Right atrium auricular region (tissue), 2 donors: ENCODE measurements at places on chromosomes 11 and 22.

DNA sequence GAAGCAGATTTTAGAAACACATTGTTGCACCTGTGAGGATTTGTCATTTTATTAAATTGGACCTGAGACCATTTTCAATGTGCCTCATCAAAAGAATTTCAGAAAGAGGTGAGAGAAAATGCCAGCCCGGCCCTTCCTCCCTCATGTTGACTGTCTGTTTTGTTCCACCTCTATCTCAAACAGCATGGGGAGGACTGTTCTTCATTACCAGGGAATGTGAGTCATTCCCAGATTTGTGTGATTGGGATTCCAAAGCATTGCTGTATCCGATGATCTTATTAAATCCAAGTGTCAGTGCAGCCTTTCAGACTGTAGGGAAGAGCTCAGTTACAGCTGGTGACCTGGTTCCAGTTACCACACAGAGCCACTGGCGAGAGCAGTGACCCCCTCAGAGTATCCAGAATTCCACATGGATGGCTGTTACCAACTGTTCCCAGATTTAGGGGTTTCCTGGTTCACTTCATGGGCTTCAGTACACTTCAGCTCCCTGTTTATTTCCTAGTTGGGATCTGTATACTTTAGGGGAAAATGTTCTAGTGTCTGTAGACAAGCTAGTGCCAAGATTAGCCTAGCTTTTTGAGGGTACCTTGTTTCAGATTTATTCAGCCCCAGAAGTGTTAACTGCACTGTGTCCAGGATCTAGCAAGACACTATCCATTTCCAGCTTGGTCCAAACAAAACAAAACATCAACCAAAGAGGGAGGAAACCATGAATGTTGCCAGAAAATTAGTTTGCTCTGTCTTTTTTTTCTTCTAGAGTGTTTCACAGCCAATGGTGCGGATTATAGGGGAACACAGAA, 20.9 kb downstream of the KREMEN1 start:
- DNase-seq, result no peak

DNA sequence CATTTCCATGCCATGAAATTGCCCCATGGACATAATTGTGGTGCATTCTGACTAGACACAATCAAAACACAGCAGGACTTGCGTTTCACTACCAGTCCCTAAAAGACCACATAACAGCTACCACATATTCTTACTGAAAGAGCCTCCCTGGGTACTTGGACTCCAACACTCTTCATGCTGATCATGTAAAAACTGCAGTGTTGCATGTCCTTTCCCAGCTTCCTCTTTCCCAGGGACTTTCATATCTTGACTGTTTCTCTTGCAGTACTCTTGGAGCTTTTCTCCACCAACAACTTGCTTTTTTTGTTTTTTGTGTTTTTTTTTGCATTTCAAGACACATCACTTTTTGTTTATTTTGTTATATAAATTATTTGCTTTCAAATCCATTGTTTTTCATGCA, 22.9 kb downstream of the MS4A6E start:
- no peak for DNase-seq

- no peak for DNase-seq
Measured at GRCh38 chr22:27502327-27502726, 299.2 kb downstream of the MN1 start.

DNA sequence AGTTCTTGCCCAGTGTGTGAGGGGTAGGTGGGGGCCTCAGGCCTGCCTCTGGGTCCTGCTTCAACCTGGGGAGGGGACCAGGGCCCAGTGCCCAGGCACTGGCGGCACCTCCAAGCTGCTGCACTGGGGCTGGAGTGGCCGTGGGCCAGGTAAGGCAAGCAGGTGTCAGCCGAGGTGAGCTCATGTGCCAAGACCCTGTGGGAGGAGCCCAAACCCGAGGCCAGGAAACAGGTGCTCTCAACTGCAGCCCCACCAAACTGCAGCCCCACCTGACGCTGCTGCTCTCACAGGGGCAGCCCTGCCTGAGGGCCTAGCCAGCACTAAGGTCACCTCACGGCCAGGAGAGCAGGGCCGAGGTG, 18.1 kb upstream of the GNB1L start:
- DNase-seq, result no peak

DNA sequence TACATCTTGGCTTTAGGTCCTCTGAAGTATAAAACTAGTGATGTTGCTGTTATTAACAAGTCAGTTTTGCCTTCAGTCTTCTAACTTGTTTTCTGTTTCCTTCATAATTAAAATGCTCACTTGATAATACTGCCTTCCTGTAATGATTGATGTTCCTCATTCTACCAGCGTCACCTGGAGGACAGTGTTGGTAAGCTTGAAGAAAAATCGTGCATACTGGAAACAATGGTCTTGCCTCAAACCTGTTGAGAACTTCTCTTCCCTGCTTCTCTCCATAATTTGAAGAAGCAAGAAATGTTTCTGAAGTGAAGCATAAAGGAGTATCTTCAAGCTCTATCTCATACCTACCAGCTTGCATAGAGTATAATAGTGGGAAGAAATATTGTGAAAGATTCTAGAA, 3.0 kb downstream of the YWHAH start:
- no peak for DNase-seq

DNA sequence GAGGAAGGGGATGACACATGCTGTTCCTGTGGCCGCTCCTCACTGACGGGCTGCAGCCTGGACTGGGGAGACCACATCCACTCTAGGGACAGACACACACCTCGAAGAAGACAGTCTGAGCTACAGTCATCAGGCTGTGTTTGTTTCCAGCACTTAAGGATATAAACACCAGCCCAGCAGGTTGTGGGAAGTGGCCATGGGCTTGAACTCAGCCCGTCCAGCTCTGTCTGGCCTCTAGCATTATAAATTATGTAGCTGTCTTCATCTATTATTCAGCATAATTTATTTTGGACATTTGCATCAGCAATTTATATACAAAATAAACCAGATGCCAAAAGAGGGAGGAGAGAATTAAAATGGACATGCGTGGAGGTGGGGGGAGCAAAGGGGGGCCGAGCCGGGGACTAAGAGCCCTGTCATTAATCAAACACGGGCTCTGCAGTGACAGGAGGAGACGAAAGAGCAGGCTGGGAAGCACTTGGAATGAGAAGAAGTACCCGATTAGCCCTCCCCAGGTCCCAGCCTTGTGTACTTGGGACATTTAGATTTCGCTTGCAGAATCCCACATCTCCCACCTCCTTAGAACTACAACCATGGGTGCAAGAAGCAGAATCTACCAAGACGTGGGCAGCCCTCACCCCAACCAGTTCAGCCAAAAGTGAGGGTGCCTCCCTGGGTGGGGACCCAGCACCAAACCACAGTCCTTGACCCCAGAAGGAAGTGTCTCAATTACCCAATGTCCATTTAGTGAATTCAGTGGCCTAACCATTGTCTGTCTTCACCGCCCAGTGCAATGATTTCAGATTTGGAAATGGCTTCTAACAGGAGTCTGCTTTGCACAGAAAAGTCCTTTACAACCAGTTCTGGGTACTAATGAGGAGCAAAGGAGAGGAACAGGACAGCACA, 309.6 kb downstream of the OPCML start:
- no peak for DNase-seq

DNA sequence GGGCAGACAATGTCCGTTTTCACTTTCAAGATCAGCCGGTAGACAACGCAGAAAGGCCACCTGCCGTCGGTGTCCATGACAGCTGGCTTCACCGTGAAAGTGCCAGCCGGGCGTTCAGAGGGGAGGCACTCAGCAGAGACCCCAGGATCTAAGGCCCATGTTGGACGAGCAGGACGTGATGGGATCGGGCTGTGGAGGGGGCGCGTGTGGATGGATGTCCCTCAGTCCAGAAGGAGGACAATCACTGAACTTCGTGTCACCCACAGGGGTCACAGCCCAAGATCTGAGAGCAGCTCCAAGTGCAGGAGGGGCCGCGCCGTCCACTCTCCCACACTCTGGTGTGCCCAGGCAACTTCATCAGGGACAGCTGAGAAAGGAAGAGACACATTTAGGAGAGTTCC, 164.4 kb downstream of the BRD1 start:
- DNase-seq, result no peak

DNA sequence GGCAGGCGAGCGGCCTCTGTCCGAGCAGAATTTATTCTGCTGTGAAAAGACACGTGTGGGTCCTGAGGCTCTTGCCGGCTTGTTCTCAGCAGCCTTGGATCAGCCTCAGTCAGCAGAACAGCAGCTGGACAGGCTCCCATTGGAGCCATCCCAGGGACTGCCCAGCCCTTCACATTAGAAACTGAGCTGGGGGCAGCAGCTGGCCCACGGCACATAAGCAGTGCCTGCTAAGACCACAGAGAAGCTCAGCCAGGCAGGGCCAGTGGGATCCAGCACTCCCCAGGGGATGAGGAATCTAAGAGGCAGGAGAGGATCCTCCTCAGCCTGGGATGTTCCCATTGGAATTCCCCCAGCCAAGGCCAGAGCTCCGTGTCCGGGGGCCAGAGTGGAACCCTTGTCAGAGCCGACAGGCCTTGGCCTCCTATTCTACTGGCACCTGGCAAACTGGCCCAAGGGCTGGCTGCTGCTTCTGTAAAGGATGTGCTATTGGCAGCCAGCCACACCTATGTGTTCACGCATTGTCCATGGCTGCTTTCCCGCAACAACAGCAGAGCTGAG, 18.2 kb downstream of the RTN4R start:
- no peak for DNase-seq

DNA sequence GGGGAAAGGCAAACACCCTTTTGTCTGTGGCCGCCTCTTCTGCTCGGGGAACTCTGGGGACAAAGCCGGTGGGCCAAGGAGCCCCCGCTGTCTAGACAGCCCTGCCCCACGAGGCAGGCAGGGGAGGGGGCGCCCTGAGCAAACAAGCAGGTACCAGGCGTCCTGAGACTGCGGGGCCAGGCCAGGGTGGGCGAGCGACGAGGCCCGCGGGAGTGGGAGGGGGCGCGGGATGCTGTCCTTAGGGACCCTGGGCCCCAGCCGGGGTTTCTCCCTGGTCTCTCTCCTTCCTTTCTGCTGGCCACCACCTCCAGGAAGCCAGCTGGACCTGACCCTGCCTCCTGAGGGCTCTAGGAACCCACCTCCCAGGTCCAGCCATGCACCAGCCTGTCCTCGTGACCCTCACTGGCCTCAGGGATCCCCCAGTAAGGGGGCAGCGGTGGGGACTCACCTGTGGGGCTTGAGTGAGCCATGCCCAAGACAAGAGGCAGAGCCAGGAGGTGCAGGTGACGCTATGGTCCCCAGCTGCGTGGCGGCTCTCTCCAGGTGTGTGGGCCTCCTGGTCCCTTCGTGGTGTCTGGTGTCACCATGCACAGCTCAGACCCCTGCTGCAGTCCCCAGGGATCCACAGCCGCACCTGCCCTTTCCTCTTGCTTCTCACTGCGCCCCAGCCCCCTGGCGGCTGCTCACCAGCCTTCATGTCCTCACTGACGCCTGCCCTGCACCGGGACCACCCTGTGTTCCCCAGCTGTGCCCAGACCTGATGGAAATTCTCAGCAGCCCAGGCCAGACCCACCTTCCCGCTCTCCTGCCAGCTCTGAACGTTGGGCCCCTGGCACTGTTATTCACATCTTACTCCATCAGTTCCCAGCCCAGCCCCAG, 26.5 kb upstream of the MUC5AC start:
- no peak for DNase-seq

DNA sequence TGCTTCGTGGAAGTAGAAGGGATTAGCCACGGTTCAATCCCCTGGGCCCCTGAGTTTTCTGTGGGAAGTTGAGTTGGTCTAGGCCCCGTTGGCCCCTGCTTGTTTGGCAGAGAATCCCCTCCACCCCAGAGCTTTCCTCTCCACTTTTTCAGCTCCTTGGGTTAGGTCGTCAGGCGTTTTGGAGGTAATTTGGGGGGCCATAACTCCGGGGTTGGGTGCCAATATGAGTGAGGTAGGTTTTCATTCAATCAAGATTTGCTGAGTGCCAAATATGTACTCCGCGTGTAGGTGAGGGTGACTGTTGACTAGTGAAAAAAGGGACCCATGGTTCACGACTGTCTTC, 590 bp downstream of the ATG13 start:
- DNase-seq, result no peak

- DNase-seq, result no peak
Measured at GRCh38 chr22:39970742-39971141, 10.5 kb downstream of the TMA7B start.

DNA sequence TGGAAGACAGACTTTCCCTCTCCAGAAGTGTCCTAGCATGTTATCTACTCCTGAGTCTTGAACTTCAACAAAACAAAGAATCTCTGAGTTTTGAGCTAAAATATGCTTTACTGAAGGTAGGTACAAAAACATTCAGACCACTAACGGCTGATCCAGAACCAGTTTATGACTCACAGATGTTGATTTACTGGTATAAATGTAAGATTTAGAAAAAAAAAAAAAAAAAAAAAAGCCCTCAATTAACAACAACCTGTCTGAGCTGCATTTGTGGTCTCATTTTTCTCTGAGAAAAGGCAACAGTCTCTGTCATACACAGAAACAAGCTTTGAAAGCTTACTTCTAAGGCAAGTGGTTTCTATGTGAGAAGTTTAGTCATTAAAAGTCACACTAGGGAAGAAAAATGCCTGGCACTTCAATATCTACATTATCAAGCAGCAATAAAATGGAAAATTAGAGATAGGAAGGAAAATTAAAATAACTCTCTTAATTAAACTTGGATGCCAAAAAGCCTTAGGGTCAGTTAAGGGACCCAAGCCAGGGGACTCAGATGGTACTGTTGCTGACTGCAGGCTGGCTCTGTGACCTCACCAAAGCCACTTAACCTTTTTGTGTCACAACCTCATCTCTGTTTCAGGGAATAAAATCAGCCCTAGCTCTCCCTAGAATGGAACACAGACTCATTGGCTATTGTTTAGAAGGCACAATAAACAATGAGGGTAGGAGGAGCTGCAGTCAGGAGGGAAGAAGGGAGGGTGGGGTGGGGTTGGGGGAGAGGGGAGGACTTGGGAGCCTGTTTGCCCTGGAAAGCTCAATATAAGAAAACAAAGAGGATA, 61.7 kb downstream of the ETS1 start:
- no peak for DNase-seq

GRCh38 chr11:78469896-78470295, 52.3 kb upstream of the GAB2 start:
- no peak for DNase-seq

DNA sequence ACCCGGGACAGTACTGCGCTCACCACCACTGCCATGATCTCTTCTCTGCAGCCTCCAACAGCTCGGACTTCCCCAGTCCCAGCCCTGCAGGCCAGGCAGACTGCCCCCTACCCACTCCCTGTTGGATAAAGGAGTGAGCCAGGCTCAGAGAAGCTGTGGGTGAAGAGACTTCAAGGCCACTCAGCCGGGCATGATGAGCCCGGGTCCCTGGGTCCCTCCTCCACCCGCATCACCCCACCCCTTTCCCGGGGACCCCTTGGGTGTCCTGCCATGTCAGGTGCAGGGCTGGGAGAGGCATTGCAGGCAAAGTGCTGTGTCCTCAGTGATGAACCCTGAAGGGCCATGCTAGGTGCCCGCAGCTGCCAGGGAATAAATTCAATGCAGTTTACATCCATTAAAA, 14.5 kb downstream of the LSP1 start:
- DNase-seq, result no peak

DNA sequence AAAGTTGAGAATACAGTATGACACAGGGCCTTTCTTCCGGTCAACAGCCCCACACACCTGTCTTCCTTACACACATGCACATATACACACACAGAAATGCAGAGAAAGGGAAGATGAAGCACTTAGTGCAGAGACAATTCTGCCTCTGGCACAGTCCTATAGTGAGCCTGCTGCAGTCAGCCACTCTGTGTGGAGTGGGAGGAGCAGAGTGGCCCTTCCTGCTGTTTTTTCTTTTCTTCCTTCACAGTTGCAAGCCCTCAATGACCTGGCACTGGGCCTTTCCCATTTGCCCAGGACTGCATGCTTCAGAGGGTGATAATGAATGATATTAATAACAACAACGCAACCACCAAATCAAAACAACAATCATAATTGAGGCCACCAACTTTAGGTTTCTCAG, 527.0 kb upstream of the B3GAT1 start:
- no peak for DNase-seq

- no peak for DNase-seq
Measured at GRCh38 chr11:59678118-59678812, 9.4 kb upstream of the PATL1 start.
